ENCODE measurements at places on chromosomes 7 and 10.

DNA sequence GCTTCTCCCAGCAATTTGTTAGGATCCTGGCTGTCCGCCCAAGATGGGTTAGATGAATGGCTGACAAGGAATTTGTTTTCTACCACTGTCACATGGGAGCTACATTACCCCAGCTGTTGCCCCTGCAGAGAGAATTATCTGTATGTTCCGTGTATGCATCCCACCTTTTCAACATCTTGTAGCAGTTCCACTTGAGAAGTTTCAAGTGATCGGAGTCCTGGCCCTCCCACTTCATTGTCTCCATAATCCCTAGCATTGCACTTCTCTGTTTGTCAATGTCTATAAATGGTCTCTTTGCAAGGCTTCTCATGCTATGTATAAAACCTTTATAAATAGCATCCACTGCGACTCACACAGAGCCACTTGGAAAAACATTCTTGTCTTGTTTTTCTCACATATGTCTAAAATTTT is 972.5 kb downstream of the CNTNAP2 start:
- DNase-seq = peak; percentile 65

DNA sequence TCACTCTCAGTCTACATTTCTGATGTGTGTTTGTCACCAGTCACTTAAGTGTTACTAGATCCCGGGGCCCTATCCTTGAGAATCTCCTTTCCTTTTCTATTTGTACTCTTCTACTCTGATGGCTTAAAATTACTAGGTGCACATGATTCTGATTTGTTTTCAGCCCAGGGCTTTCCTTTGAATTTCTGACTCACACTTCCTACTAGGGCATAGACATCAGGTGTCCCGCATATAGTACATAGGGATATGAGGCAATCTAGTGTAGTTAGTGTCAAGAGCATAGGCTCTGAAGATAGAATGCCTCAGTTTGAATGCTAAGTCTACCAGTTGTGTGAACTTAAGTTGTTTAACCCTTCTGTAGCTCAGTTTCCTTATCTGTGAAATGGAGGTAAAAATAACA is 49.4 kb upstream of the LRRN3 start:
- no peak for DNase-seq

DNA sequence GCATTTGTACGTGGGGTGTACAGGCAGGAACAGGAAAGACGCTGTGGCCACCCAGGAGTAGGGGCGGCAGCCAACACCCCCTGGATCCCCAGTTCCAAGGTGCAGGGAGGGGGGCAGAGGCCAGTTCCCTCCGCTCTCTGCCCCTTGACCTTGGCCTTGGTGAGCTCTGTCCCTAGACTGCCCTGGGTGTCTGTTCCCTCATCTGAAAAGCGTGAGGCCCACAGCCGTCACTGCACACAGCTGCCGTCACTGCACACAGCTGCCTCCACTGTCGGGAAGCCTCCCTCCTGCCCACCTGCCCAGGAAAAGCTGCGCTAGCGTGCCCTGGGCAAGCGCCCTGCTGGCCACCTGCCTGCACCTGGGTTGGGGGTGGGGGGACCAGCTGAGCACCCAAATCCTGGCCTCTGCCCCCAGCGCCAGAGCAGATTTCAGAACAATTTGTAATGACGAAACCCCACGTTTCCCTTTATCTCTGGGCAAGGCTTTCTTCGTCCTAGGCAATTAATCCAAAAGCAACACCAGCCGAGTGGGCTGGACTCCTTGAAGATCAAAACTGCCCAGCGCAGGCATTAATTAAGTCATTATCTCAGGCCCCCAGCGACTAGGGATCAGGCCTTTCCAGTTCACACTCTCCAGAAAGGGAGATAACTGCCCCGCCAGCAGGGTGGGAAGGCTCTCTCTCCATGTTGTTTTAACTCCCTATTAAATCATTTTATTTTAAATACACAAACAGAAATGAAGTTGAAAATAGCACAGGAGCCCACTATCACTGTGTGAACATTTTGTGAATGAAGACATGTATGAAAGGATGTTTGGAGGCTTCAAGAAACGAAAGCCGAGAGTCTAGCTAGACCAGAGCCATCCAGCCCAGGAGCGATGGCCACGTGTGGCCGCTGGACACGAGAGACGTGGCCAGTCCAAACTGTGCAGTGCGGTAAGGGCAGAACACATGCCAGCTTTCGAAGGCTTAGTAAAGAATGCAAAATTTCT is 4.0 kb upstream of the PDGFA start:
- DNase-seq = no peak

- DNase-seq = peak; percentile 98
Measured at GRCh38 chr7:2517026-2517425, 2.5 kb upstream of the LFNG start.

GRCh38 chr10:126387041-126387921 is 996 bp downstream of the ADAM12 start:
- DNase-seq = peak; percentile 83
